ENCODE measurements at places on chromosomes 4 and X.

DNA sequence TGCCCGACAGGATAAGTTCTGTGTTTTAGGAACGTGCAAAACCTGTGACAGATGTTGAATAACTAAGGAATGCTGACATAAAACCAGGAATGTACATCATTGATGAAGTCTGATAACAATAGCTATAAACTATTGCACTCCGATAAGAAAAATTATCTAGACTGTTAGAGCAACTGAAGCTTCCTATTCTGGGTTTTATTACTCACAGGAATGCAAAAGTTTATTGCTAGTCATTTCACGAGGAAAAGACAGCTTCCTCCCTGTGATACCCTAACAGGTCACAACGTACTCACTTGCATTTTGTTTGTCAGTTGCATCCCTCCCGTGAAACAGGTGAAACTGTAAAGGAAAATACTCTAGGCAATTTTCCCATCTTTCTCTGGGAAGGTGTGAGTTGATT is 65.9 kb downstream of the CLDN22 start:
- DNase-seq: no peak

DNA sequence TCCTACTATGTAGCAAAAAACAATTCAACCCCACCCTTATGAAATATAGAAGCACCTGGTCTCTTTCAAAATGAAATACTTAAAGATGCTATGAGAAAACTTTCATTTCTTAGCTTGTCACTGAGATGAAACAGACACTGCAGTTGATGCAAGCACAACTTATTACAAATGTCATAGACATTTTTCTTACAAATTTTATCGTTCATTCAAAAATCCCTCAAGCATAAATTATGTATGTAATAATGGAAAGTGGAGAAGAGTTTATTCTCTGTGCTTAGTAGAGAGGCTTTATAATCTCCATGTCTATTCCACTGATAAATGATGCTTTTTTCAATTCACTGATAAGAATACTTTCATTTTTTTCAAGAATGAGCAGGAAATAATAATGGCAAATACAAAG is 1943.9 kb upstream of the IGFBP7 start:
- no peak for DNase-seq

GRCh38 chrX:39691724-39692123 is 406.0 kb downstream of the BCOR start:
- DNase-seq: no peak

DNA sequence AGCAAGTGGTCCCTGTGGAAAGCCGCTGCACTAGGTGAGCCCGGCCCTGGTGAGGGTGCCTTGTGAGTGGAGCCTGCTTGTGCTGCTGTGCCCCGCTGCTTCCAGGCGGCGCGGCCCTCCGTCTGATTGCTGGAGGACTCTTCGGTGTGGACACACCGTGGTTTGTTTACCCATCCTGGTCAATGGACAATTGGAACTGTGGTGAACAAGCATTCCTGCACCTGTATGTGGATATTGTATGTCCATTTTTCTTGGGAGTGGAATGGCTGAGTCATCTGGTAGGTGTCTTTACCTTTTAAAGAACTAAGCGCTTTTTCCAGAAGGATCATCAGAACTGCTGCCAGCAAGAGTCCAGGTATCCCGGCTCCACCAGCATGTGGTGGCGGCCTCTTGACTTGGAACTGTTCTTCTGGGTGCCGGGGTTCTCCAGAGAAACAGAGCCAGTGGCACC is 15.6 kb downstream of the MAEA start:
- DNase-seq: peak; percentile 28

DNA sequence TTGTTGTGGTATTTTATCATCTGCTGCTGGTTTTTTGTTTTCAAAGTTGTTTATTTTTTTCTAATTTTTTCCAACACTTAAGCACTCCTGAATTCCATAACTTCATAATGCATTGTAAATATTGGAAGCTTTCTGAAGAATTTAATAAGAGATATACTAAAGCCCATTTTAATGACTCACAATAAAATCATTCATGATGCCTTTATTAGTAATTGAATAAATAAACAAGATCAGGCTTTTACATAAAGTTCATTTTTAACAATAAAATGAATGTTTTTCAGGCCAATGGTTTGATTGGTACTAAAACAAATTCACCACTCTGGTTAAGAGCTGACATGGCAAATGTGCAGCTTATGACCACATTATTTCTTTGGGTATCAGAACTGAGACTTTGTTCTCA is 408.2 kb upstream of the SMIM31 start:
- DNase-seq: peak; percentile 18

- no peak for DNase-seq
Measured at GRCh38 chrX:76184276-76184675, 11.4 kb downstream of the PBDC1 start.

- DNase-seq: no peak
Measured at GRCh38 chrX:75337525-75337924, 63.6 kb downstream of the UPRT start.

GRCh38 chr4:52950226-52950625 is 88.1 kb downstream of the RASL11B start:
- DNase-seq: no peak

DNA sequence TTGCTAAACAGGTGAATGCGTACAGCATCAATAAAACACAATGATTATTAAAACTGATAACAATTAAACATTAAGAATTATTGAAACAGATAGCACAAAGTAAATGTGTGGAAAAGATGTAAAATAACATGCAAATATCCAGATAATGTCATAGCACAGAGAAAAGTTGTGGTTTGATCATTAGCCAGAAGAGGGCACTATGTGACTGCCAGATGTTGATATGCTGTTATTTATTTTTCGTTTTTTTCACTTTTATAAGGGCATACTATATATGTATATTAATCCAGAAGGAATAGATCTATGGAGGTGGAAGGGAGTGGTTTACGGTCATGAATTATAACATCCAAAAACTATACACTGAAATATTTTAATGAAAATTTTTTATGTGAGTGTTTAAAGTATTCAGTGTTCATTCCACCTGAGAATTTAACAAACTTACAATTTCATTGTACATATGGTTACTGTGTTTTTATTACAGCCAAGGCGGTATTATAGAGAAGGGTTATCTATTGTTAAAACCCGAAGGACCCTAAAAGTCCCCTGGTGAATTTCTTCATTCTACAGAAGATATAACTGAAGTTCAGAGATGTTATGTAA is 211.9 kb upstream of the UGT8 start:
- peak; percentile 50 for DNase-seq

- DNase-seq: no peak
Measured at GRCh38 chr4:175431694-175432093, 380.4 kb downstream of the GPM6A start.

GRCh38 chrX:9882669-9883446 is 84.3 kb upstream of the CLDN34 start:
- no peak for DNase-seq

- DNase-seq: no peak
Measured at GRCh38 chr4:146170149-146170548, 5.4 kb upstream of the LSM6 start.

GRCh38 chr4:140250989-140251552 is 97.1 kb upstream of the MAML3 start:
- DNase-seq: peak; percentile 37

DNA sequence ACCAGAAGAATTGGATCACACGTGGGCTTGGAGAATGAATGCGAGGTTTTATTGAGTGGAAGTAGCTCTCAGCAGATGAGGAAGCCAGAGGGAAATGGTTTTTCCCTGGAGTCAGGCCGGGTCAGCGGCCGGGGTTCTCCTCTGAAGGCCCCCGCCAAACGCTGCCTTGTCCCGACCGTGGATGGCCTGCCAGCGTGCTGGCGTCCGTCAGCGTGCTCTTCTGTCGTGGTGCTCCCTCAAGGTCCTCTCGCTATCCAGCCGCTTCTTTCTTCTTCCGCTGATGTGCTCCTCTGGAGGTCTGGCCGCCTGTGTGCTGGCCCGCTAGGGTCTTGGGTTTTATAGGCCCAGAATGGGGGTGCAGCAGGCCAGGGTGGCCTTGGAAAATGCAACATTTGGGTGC is 632.2 kb downstream of the TRAM1L1 start:
- DNase-seq: no peak

- no peak for DNase-seq
Measured at GRCh38 chrX:44529310-44529709, 13.3 kb downstream of the FUNDC1 start.

GRCh38 chrX:2449135-2449886 is 51.5 kb downstream of the DHRSX start:
- DNase-seq: no peak

GRCh38 chr4:150090836-150091235 is 12.6 kb downstream of the DCLK2 start:
- DNase-seq: no peak

DNA sequence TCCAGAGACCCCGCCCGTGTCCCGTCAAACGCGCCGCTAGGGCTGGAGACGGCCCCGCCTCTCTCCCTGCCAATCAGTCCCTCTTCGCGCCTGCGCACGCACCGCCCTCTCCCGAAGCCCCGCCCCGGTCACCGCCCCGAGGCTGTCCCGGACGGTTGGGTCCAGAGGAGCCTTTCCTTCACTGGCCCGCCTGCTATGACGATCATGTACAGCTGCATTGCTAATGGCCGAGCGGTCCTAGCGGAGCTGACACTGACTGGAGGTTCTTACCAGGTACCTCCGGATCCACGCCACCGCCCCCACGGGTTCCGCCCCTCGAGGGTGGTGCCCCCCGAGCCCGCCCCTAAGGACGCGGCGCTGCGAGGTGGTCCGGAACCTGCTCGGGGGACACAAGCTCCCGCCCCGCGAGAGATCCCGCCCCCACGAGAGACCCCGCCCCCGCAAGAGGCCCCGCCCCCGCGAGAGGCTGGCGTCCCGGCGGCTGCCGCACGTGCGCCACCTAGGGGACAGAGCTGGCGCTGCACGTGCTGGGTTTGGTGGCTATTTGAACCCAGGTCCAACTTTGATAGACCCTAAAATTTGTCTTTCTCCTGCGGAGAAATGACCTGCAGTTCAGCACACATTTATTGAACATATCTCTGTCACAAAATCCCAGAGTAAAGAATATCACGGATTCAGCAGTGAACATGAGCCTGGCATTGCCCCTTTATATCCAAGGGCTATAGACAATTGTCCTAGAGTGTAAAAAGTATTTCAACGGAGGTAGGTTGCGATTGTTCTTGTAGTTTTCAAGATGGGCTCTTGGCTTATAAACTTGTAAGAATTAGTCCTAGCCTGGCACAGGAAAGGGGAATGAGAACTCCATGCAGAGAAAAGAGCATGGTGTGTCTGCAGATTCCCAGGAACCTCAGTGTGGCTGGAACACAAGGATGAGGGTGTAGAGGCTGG is 88.7 kb downstream of the HNRNPD start:
- DNase-seq: peak; percentile 100

DNA sequence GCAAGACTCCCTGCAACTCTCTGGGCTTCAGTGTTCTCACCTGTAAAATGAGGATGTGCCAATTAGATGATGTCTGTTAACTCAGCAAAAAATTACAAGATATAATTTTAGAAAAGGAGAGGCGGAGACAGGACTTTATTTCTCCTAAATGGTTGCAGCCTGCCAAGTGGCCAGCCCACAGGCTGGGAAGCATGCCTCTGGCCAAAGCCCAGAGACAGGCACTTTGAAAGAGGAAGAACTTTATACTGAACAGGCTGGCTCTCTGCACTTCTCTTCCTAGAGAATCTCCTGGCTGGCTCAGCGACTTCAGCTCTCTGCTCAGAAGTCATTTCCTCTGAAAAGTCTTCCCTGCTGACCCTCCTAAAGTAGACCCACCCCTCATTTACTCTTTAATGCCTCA is 3.7 kb downstream of the PRDM5 start:
- no peak for DNase-seq

DNA sequence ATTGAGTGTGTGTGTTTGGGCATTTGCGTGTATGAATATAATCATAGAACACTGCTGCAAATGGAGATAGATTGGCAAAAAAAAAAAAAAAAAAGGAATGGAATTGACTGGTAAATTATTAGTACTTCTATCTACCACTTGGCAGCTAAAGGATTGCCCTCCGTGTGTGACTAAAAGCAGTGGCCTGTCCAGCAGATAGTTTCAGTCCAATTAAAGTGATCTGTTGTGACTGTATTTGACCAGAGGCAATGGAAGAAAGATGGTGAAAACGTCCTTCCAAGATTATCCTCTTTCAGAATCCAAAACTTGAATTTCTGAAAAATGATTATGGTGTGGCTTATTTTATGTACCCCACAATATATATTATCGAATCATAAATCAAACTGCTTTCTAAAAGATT is 19.5 kb upstream of the TENM3 start:
- no peak for DNase-seq

DNA sequence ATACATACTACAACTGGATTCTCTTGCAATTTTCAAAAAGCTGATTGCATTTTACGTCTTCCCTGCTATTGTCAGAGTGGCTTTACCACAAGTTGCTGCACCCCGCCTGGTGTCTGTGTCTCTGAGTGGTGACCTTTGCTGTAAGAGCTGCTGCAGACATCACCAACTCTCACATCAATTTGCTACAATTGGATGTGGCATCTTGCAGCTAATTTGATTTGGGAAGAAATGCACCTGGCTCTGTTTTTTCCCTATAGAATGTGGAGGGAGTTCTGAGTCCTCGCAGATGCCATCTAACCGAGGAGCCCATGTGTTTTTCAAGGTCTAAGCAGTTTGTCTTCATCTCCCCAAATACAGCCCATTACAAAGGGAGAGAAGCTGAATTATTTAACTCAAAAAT is 73.8 kb upstream of the PHOX2B start:
- DNase-seq: no peak

GRCh38 chr4:5912614-5913019 is 19.7 kb upstream of the CRMP1 start:
- peak; percentile 30 for DNase-seq

DNA sequence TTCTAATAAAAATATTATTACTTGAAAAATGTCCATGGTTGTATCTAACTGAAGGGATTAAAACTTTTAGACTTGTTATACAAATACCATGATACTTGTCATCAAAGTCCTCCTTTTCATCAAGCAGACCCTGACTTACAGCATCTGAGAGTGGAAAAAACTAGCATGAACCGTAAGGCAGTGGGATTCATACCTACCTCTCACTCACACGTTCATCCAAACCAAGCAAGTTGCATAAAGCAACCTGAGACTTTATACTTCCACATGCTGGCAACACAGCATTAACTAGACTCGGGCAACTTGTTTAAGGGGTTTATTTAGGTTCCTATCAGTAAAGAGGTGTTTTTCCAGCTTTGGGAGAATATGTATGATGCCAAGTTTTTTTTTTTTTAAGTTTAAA is 22.6 kb upstream of the TLR7 start:
- DNase-seq: no peak

DNA sequence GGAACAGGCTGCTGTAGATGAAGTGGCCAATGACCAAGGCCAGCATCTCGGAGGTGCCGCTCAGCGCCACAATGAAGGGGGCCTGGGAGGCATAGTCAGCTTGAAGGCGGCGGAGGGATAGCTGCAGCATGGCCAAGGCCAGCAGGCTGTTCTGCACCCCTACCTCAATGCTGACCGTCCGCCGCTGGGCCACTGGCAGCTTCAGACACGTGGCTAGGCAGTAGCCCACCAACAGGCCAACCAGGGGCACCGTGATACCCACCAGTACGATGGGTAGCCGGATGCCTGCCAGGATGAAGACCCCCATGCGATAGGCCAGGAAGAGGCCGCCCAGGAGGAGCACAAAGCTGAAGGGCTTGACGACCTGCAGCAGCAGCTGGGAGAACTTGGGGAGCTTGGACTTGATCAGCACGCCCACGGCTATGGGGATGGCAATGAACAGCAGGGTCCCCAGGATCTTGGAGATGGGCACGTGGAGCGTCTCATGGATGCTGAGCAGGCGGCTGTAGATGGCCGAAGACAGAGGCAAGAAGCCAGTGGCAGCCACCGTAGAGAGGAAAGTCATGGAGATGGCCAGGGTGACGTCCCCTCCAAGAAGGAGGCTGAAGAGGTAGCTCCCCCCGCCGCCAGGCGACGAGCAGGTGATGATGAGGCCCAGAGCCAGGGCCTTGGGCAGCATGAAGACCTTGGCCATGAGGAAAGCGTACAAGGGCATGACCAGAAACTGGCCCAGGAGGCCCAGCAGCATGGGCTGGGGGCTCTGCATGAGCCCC is 1.3 kb upstream of the UBL4A start:
- DNase-seq: no peak

All from epithelial cell of esophagus (primary cell).